ENCODE measurements at places on chromosomes 4 and X.
A peak's percentile ranks its signal among the peaks of the same experiment; 100 is the strongest.

GRCh38 chrX:85243761-85244449 lies at the start of the genes SATL1 and ZNF711:
TSS of gene SATL1 (minus strand) at chrX:85243779. CDS start at chrX:85108968, 134,811 bp downstream.
TSS of gene ZNF711 (plus strand) at chrX:85243991. CDS start at chrX:85247573, 3,582 bp downstream.
- no peak for DNase-seq

GRCh38 chr4:52477191-52477780 lies 181.8 kb downstream of the USP46 start:
- no peak for DNase-seq

DNA sequence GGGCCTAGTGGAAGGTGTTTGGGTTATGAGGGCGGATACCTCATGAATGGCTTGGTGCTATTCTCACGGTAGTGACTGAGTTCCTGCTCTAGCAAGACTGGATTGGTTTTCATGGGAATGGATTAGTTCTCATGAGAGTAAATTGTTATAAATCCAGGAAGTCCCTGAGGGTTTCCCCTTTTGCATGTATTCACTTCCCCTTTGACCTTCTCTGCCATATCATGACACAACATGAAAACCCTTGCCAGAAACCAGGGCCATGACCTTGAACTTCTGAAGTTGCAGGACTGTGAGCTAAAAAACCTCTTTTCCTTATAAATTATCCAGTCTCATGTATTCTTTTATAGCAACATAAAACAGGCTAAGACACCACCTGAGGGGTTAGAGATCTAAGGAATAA lies 529.7 kb upstream of the RPS6KA3 start:
- DNase-seq = no peak

DNA sequence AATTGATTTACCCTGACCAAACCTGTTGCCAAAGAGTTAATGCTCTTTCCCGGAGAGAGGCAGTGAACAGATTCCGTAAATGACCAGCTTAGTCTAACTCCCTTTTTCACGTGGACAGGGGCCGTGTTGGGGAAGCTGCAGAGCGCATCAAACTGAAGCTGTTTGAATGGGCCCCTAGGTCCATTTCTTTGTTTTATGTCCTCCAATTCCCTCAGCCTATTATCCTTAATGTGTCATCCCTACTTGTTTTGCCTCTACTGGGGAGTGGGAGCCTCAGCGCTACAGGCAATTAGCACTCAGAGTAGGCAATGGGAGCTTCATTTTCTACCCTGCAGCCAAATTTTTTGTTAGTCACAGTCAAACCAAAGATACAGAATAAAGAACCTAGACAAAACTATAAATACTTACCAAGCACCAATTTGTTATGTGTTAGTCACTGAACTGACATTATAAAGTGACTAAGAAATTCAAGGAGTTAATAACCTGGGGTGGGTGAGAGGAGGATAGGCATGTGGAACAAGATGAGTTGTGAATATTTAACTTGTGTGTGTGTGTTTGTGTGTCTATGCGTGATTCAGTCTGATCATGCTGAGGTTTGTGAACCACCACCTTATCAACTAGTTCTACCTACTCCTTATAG lies 417.4 kb downstream of the PACRGL start:
- no peak for DNase-seq

- DNase-seq = no peak
Measured at GRCh38 chr4:45183905-45184304, 457.5 kb upstream of the GNPDA2 start.

GRCh38 chr4:154854362-154854761 lies 73.3 kb downstream of the RBM46 start:
- no peak for DNase-seq

DNA sequence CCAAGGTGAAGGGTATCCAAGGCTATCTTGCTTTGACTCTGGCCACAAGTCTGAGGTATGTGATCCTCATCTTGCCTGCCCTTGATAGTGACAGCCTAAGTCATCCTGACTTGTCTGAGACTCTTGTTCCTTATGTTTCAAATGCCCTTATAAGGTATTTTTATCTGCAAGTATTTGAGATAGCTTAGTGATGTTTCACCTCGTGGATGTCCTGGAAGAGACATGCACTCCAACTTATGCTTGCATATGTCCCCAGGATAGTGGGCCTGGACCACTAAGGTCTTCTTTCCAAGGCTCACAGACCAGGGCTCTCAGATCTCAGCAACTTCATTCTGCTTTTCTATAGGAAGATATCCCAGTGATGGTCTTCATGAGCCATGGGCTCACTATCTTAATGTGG lies 120.5 kb upstream of the WDR1 start:
- DNase-seq = no peak

DNA sequence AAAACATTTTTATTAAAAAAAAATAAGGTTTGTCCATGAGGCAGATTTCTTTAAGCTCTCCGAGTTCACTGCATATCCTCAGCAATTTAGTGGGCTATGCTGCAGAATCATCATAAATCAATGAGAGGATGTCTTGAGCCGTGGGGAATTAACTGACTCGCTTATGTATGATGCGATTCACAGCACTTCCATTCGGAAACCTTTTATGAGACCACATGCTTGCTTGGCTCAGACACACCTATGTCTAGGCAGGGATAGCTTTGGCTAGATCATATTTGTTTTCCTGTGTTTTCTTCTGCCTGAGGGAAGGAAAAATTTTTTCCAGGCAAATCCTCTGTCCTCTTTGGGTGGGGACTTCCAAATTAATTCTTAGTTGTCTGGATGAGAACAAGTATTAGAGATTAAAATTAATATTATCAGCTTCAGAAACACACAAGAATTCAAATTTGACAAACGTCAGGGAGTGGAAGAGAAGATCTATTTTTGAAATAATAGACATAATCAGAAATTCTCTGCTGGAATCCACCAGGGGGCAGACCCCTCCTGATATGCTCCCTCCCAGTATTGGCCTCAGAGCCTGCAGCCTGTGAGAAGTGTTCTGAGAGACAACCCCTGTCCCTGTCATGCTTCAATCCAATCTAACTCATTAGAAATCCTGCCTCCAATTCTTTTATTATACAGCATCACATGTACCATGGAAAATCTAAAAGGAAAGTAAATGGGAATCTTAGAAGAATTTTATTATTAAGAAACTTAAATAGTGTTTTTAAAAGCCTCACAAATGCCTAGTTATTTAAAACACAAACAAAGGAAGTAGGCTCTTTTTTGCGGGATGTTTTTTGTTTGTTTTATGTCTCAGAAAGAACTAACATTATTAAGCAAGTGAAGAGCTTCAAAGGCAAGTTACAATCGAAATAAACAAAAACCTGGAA lies 345.1 kb upstream of the TACR3 start:
- peak; percentile 21 for DNase-seq

- DNase-seq = peak; percentile 2
Measured at GRCh38 chrX:3345281-3346191, 916 bp downstream of the MXRA5 start.

DNA sequence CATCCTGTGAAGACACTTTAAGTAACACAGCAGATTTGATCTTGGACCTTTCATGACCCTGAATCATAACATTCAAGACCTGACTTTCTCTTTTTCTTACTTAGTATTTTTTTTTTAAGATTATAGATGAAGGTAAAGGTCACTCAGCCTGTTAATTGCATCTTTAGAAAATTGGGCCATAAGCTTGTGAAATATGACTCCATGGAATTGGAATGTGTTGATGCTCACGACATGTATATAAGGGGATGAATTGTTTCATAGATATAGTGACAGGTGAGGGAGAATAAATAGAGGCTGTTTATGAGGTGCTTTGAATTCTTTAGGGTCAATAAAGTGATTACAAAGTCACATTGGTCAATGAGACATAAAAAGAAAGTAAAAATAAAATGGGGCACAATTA lies 27.7 kb upstream of the HS3ST1 start:
- no peak for DNase-seq

DNA sequence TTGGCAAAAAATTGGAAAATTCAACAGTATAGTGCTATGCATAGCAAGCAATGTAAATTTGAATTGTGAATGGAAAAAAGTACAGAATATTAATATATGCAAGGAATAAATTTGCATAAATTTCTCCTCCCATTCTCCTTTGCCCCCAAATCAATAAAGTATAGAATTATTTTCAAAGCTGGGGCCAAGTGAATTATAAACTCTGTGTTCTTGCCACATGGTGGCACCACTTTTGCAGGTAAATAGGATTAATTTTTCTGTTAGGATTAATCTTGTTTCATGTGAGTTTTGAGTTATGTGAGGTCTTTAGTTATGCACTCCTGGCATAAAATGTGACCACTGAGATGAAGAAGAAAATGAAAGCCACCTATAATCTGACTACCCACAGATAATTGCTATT lies 19.9 kb downstream of the COPS4 start:
- no peak for DNase-seq

GRCh38 chrX:130228871-130229270 lies 39.8 kb downstream of the ZNF280C start:
- DNase-seq = no peak

GRCh38 chr4:112416464-112416863 lies 99.5 kb downstream of the NEUROG2 start:
- no peak for DNase-seq

GRCh38 chr4:148060264-148061140 lies 328.6 kb downstream of the ARHGAP10 start:
- DNase-seq = no peak

GRCh38 chr4:6576512-6576911 lies 1.5 kb downstream of the MAN2B2 start:
- no peak for DNase-seq

DNA sequence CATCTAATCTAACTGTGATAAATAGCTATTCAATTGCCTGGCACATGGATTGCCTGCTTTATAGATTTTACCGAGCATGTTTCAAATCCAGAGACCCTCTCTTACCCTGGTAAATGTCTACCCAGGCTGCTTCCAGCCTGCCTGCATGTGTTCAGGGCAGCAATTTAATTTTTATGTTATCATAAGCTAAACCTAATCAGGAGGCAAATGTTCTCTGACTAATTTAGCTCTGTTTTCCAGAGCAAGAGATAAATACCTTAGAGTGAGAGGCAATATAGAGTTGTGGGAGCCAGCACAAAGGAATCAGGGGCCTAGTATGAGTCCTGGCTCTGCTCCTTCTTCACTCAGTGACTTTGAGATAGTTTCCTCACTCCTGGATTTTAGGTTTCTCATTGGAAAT lies 37.7 kb downstream of the PARM1 start:
- DNase-seq = no peak

- no peak for DNase-seq
Measured at GRCh38 chrX:70481471-70482270, 37.0 kb downstream of the DLG3 start.

DNA sequence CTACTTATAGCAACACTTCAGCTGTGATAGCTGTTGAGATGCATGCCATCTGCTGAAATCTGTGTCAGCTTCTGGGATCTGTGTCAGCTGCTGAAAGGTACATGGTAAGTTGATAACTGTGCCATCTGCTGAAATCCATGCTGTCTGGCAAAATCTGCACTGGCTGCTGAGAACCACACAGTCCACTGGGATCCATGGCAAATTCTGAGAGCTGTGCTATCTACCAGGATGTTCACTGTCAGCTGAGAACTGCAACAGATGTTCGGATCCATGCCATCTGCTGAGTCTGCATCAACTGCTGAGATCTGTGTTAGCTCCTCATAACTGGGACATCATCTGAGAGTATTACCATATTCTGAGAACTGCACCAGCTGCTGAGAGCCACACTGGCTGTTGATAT lies 430.5 kb upstream of the POU3F4 start:
- peak; percentile 0 for DNase-seq

GRCh38 chr4:148226341-148226740 lies 215.9 kb downstream of the NR3C2 start:
- no peak for DNase-seq

DNA sequence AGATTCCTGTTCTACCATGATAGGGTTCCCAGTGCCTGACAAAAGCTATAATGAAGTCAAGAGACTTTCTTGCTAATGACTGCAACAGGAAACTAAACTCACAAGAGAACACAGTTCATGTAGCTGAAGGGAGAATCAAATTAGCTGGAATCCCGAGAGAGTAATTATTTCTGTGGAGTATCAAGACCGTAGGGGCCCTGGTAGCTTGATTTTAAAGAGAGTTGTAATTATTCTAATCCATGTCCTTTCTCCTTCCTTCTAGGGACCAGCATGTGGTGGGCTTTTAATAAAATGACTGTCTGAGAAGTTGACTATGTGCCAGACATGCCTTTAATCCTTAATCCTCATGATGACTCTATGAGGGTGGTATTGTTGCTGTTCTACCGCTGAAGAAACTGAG lies 1.7 kb upstream of the TRPC5OS start:
- no peak for DNase-seq

- DNase-seq = no peak
Measured at GRCh38 chrX:141969706-141970105, 66.0 kb downstream of the MAGEC1 start.

DNA sequence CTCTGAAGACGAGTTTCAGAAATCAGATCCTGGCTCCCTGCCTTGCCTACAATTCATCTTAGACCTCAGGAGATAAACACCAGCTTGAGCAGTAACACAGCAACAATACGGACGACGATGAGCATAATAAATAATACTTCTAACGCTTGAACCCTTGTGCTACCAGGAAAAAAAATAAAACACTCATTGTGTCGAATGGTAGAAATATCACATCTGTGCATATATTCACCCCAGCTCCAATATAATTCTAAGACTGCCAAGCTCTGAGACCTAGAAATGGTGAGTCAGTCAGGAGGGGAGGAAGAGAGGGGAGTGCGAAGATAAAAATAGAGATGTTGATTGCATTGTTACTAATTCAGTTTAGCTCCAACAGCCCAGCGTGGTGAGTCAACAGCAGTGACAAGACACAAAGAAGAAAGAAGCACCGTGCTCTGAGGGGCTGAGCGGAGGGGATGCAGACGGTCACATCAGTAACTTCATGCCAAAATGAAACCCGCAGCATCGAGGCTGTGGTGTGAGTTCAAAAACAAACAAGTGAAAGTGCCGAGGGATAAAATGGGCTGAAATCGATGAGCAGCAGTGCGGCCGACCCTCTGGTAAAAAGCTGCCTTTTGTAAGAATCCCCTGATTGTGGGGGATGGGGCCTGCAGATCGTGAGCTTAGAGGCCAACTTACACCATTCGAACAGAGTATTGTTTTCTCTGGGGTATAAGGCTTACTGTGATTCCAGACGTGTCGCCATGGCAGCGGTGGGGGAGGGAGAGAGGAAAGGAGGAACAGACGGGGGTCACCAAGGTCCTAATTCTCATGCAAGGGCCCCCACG lies 150.4 kb downstream of the MGST2 start:
- DNase-seq = peak; percentile 9

- no peak for DNase-seq
Measured at GRCh38 chr4:105572296-105572695, 19.9 kb downstream of the ARHGEF38 start.

- no peak for DNase-seq
Measured at GRCh38 chr4:121712001-121712651, 15.3 kb upstream of the ANXA5 start.

- peak; percentile 20 for DNase-seq
Measured at GRCh38 chrX:67543818-67544217, at the start of gene AR. TSS of gene AR (plus strand) at chrX:67544021. CDS start at chrX:67545147, 1,126 bp downstream.

Data from anterior cingulate cortex (tissue), 58 donors.